ENCODE measurements at places on chromosomes 5 and 9.

DNA sequence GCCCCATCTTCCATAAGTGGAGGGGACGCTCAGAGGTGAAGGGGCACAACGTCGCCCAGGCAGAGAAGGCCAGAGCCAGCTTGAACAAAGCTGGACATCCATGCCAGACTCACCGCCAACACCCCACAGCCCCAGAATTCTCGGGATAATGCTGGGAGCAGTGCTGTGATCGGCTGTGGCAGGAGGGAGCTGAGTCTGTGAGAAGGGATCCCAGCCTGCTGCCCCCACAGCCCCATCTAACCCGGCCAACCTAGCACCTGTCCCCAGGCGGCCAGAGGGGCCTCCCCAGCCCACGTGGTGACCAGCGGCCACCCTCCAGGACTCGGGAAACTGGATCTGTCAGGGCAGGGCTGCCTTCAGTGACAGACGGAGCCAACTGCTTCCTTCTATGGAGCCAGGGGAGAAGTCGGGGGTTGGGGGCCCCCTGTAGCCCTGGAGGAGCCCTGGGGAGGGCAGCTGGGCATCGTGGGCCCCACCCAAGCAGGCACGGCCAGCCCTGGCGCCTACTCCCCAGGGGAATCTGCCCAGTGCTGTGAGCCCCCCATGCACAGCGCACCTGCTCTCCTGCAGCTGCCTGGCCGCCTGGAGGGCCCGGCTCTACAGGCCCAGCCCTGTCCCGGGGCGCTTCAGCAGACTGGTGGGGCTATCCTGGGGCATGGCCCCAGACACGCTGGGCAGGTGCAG lies 6.0 kb downstream of the BRD3 start:
- no peak for DNase-seq

- peak; percentile 65 for DNase-seq
Measured at GRCh38 chr5:2149195-2149539, 266.4 kb upstream of the IRX4 start.

DNA sequence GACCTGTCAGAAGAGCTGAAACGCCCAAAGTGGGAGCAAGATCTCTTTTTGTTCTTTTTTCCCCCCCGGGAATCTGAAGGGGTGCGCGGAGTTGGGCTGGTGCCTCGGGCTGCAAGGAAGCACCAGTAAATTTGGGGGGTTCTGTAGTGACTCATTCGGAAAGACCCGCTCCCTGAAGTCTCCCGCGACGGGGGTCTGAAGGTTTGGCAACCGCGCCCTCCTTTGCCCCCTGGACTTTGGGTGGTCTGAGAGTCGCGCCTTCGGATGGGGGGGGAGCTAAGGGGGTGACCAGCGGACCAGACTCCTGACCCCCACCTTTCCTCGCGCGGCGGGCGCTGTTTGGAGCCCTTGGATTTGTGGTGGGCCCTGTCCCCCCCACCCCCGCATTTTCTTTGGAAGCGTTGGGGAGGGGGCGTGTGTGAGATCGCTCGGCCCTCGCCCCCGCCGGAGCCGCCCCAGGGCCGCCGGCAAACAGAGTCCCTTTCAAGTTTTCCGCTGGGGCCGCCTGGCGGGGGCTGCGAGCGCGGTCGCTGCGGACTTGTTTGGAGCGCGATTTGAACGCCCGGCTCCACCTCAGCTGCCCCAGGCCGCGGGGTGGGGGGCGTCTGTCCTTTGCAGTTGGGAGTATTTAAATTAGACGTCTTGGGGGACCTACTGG lies 2.0 kb downstream of the CXXC5 start:
- DNase-seq, result no peak

- no peak for DNase-seq
Measured at GRCh38 chr5:178699681-178700253, 30.7 kb downstream of the ZNF354A start.

GRCh38 chr5:116750631-116751580 lies 176.3 kb upstream of the SEMA6A start:
- no peak for DNase-seq

Measured in fibroblast of gingiva (primary cell).